ENCODE measurements at places on chromosomes 4 and X.

GRCh38 chrX:12011075-12011474 is 127.2 kb upstream of the FRMPD4 start:
- DNase-seq: no peak

GRCh38 chrX:19030805-19031204 is 46.9 kb upstream of the PHKA2 start:
- DNase-seq: no peak

- no peak for DNase-seq
These were observed 3.6 kb downstream of the ADGRA3 start for GRCh38 chr4:22512306-22512705.

- no peak for DNase-seq
These were observed 10.3 kb downstream of the SRPX2 start for GRCh38 chrX:100654261-100654660.

GRCh38 chr4:10773656-10774055 is 89.1 kb upstream of the CLNK start:
- no peak for DNase-seq

DNA sequence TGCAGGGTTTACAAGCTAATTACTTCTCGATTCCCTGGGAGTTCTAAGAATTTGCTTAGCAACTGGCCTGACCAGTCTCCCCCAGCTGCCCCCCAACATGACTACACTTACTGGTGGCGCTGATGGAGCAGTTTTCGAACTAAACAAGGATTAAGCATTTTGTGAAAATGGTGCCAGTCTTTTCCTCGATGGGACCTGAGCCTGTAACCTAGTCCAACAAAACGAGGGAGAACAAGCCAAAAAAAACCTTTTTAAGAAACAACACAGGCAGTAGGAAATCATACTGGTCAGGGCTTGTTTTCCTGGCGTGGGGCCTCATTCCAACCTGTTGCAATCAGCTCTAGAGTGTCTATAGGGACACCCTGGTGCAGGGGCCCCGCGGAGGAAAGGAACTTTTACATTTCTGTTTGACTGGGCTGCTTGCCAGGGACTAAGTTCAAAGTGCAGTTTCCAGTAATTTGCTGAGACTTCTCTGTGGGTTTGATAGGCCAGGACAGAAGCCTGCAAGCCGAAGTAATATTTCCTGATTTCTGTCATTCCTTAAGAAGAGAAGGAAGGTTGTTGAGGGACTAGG is 158.7 kb downstream of the SPRY1 start:
- no peak for DNase-seq

GRCh38 chr4:24800325-24800895 is 5.0 kb downstream of the SOD3 start:
- no peak for DNase-seq
